ENCODE measurements at places on chromosomes 1 and 21. TPM values are rescaled to one million over a fixed set of nuclear protein-coding genes. Genes with fewer than 3 reads are reported as not detected.

The SNX7 gene
- 19.4 TPM for total RNA-seq

DNA sequence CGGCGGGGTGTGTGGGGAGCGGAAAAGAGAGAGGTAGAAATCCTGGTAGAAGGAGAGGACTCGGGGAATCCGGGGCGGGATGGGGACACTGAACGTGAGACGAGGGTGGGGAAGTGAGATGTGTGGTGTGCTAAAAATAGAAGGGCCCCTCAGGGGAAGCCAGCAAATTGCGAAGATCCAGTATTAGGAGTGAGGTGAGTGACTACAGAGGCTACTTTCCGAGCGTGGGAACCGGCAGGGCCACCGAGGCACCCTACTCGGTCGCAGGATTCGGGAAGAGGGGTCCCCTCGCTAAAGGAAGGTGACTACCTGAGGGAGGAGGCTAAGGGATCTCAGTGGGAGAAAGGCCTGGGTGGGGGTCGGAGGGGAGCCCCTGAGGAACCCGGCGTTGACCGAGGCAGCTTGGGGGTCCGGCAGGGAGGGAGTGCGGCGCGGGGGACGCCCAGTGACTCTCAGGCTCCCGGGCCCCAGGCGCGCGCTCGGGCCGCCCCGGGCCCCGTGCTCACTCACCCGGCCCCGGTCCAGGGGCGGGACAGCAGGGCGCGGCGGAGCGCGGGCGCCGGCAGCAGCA is 318 bp downstream of the ALDH4A1 start:
- peaks cover 17% of the 10 kb centered on the region for H3K4me1 ChIP-seq
- H3K27ac ChIP-seq: peak overlapping the region; percentile 84
- H3K4me3 ChIP-seq: peak overlapping the region; percentile 78

The DMRTA2 gene
- not detected for total RNA-seq

- no peaks in the 10 kb centered on the region for H3K36me3 ChIP-seq
- no peaks in the 10 kb centered on the region for H3K4me1 ChIP-seq
- H3K4me3 ChIP-seq: no peak overlapping the region
- no peaks in the 10 kb centered on the region for H3K27me3 ChIP-seq
- no peak overlapping the region for H3K27ac ChIP-seq
- DNase-seq: no peak
Observed at GRCh38 chr1:235105051-235106043, 23.3 kb downstream of the TOMM20 start.

DNA sequence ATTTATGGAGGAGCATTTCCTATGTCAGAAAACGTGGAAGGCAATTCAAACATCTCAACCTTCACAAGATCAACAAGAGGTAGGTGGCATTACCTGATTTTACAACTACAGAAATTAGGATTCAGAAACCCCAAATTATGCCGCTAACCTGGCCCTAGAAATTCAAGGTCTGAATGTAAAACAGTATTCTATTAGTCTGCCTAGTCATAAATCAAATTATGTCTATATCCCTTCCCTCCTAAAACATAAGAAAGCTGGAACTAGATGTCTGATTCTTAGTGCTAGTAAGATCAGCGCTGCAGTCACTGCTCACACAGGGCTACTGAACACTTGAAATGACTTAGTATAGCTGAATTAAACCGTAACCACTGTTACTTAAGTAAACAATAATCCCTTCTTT is 1.4 kb downstream of the TOMM20 start:
- peak overlapping the region; percentile 80 for H3K4me3 ChIP-seq
- H3K27me3 ChIP-seq: no peaks in the 10 kb centered on the region
- H3K36me3 ChIP-seq: no peaks in the 10 kb centered on the region
- H3K4me1 ChIP-seq: no peaks in the 10 kb centered on the region

DNA sequence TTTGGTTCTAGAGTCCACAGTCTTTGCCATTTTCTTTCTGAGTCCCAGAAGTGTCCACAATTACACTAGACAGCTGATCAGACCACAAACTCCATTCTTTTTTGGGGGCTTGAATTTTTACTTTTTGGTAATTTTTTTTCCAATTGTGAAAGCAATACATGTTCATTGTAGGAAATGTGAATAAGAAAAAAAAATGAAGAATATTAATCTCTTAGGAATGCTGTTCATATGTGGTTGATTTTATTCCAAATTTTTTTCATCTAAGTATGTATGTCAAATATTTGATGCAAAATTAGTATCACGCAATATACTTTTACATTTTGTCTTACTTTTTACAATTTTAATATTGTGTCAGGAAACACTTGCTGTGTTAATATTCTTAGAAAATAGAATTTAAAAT is 76.4 kb upstream of the ETS2 start:
- H3K27ac ChIP-seq: no peak overlapping the region
- no peaks in the 10 kb centered on the region for H3K4me1 ChIP-seq
- DNase-seq: no peak
- no peak overlapping the region for H3K4me3 ChIP-seq

The TMEM183A gene
- total RNA-seq: 80.2 TPM

The SELENBP1 gene
- 108 TPM for total RNA-seq

The DPT gene
- 15.4 TPM for total RNA-seq

- H3K27me3 ChIP-seq: no peaks in the 10 kb centered on the region
- no peak for DNase-seq
- H3K4me1 ChIP-seq: no peaks in the 10 kb centered on the region
- no peak overlapping the region for H3K4me3 ChIP-seq
- no peak overlapping the region for H3K27ac ChIP-seq
Observed at GRCh38 chr1:53375440-53375839, 47.6 kb upstream of the LRP8 start.

DNA sequence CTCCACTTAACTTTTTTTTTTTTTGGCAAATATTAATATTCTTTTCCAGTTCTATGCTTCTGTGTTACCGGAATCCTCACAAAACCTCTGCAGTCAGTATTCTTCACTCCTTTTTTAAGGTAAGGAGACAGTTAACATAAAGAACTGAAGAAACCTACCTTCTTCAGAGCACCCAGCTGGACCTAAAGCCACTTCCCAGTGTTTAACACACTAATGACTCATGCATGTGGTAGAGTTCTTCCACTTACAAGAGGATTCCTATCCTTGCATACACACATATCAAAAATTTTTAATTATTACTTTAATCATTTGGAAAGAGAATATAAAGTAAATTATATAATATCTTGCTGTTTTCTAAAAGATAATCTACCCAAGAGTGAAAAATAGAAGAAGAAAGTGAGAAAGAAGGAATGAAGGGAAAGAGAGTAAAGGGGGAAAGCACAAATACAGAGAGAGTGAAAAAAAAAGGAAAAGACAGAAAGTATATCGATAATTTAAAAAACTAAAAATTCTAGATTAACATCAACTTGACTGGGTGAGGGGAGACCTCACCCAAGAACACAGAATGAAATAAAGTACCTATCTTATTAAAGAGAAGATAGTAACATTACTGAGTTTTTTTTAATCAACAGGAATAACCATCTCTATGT is 54.9 kb downstream of the ENAH start:
- no peak for DNase-seq
- no peak overlapping the region for H3K4me3 ChIP-seq
- no peaks in the 10 kb centered on the region for H3K4me1 ChIP-seq
- no peaks in the 10 kb centered on the region for H3K36me3 ChIP-seq
- no peaks in the 10 kb centered on the region for H3K27me3 ChIP-seq

The TRABD2B gene
- total RNA-seq: 1.1 TPM

DNA sequence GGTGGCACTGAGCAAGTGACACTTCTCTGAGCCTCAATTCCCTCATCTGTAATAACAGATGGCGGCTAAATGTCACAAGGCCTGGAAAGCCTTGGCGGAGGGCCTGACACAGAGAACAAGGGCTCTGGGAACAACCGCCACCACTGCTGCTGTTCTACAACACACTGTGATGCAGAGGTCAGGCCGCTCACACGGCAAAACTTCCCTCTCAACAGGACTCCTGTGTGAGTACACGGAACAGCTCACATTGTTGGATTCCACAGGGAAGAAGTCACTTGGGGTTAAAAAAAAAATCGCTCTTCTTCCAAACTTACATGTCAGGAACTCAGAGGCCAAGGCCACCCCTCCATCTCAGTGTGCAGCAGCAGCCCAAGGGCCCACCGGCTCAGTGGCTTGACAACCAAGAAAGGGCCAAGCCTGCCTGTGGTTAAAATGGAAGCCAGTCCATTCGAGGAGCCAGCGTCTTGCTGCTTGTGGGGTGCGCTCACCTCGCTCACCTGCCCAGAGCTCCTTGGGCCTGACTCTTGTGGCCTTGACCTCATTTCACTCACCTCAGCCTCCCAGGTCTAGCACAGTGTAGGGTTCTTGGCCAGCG is 101.1 kb downstream of the RAVER2 start:
- H3K4me1 ChIP-seq: no peaks in the 10 kb centered on the region

DNA sequence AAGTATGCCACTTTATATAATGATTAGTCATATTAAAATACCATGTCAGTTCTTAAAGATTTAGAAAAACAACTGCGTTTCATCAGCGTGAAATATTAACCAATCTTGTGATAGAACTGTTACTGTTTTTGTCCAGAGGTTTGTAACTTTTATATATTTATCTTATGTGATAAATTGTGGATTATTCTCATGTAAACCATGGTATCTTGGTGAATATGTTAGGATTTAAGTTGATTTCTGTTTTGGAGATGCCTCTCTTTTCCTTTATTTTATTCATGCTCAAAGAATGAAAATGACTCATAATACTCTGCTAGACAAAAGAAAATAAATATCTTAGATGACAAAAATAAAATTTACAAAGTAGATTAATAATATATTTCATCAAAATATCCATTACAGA is 88.4 kb downstream of the ADGRL4 start:
- no peak overlapping the region for H3K4me3 ChIP-seq
- no peaks in the 10 kb centered on the region for H3K27me3 ChIP-seq
- no peak overlapping the region for H3K27ac ChIP-seq

The CELSR2 gene
- total RNA-seq: 118 TPM

GRCh38 chr1:101136271-101136670 is 100.5 kb upstream of the S1PR1 start:
- DNase-seq: no peak
- no peaks in the 10 kb centered on the region for H3K36me3 ChIP-seq
- H3K27me3 ChIP-seq: no peaks in the 10 kb centered on the region
- H3K4me1 ChIP-seq: no peaks in the 10 kb centered on the region
- no peak overlapping the region for H3K4me3 ChIP-seq
- no peak overlapping the region for H3K27ac ChIP-seq

GRCh38 chr1:173038875-173039554 is 11.7 kb downstream of the TNFSF18 start:
- no peaks in the 10 kb centered on the region for H3K27me3 ChIP-seq
- H3K4me3 ChIP-seq: no peak overlapping the region
- H3K27ac ChIP-seq: no peak overlapping the region
- no peaks in the 10 kb centered on the region for H3K4me1 ChIP-seq

The GPR3 gene
- 0.14 TPM for total RNA-seq

- H3K27ac ChIP-seq: no peak overlapping the region
- no peaks in the 10 kb centered on the region for H3K4me1 ChIP-seq
- H3K27me3 ChIP-seq: no peaks in the 10 kb centered on the region
- no peak for DNase-seq
Observed at GRCh38 chr1:169724168-169724567, 9.7 kb downstream of the SELE start.

DNA sequence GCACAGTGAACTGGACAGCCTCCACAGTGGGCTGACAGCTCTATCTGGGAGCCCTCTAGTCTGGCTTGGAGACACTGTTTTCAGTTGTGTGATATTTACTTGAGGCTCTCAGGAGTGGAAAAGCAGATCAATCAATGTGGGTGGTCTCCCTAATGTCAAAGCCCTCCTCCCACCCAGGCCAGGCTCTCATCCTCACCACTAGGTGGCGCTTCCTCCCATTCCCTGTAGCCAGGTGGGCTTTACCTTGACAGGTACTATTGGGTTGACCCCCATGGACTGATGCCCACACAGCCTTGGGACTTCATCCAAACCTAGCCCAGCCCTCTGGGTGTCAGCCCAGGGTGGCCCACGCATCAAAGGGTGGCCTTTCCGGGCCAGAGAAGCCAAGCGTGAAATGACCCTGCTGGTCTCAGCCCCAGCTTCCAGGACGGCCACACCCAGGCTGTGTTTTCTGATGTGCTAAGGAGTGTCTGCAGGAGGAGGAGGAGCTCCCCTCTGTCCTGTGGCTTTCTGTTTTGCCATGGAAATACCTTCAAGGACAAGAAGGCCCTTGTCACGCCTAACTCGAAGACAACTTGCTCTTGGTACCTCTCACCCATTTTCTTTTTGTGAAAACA is 54.0 kb downstream of the CLIC6 start:
- DNase-seq: no peak
- H3K36me3 ChIP-seq: no peaks in the 10 kb centered on the region
- no peaks in the 10 kb centered on the region for H3K4me1 ChIP-seq
- no peak overlapping the region for H3K4me3 ChIP-seq
- H3K27ac ChIP-seq: no peak overlapping the region

Data from prostate gland (tissue), 2 donors.